ENCODE measurements at places on chromosomes 5 and 9.

DNA sequence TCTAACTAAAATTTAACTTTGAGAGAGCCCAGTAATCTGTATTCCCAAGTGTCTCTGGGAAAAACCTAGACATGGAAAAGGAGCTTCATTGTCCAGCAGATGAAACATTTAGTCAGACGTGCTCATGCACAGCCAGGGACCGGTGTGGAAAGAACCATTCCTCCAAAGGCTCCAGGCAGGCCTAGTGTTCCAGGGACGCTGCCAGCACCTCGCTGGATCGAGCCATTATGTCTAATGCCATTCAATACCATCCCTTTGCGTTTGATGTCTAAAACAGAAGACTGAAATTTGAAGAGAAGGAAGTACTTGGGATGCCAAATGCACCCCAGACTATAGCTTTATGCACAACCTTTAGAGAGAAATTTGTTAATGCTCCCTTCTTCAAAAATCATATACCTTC is 1.4 kb upstream of the CHSY3 start:
- DNase-seq = no peak

DNA sequence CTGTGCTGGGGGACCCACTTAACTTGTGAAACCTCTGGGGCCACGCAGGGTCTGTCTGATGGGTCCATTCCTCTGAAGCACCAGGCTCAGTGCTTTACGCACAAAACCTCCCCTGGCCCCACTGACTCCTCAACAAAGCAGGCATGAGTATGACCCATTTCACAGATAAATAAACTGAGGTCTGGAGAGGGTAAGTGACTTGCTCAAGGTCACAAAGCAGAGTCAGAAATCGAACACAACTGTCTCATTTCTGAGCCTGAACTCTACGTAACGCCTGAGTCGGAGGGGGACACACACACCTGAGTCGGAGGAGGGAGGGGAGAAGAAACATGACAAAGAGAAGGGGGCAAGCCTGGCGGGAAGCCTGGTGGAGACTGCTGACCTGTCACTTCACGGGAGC is 48.0 kb upstream of the RAPGEF1 start:
- no peak for DNase-seq

- no peak for DNase-seq
Measured at GRCh38 chr5:32230356-32231099, 56.4 kb upstream of the GOLPH3 start.

DNA sequence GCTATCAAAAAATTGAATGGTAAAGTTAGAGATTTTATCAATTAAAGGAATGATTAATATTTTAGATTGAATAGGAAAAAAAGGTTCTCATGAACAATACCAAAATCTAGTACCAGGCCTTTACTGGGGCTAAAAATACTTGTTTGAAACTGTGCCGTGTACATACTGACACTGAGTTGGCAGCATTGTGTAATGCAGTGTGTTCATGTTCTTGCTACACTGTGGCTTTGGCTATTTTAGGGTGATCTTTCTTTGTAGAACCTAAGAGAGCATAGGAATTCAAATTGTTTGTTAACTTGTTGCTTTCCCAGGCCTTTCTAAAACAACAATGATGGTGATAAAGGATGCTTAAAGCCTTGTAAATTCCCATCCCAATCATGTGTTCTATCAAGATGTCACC is 80.9 kb downstream of the KIF4B start:
- DNase-seq = no peak

GRCh38 chr9:15531380-15531779 is 20.6 kb upstream of the PSIP1 start:
- DNase-seq = no peak
